ENCODE measurements at places on chromosomes 12 and 14.

GRCh38 chr14:50395448-50395847, 1.2 kb downstream of the CDKL1 start:
- no peak for DNase-seq

GRCh38 chr12:49642370-49642802, 19.0 kb downstream of the PRPF40B start:
- no peak for DNase-seq

DNA sequence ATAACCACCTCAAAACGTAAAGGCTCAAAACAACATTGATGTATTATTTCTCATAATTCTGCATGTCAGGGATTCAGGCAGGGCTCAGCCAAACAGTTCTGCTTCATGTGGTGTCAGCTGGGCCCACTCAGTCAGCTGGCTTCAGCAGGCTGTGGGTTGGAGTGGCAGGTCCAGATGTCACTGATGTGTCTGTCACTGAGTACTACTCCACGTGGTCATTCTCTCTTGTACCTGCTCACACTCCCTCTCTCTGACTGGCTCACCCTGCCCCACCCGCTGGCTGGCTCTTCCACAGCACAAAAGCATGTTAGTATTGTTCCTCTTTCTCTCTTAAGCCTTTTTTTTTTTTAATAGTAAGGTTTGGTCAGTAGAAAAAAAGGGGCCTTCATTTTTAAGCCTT, 182.4 kb downstream of the DICER1 start:
- DNase-seq = no peak

- DNase-seq = no peak
Measured at GRCh38 chr12:114690267-114691135, 6.5 kb upstream of the TBX3 start.

DNA sequence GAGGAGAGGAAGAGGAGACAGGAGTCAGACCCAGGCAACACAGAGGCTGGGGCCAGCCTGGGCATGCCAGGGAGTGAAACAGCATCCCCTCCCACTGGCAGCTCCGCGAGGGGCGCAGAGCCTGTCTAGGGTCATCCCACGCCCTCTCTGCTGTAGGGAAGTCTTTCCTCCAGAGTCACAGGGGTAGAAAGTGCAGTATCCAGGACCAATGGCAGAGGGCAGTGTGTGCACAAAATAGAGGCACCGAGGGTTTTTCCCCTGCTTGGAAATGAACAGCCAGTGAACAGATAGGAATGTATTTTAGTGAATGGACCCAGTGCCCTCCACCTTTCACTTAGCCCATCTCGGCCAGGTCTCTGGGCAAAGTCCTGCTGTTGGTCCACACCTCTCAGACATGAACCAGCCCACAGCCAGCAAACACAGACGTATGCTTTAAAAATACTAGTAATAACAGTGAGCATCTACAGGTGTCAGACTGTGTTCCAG, 9.4 kb upstream of the KRT74 start:
- peak; percentile 65 for DNase-seq

GRCh38 chr12:109606320-109607028, 32.9 kb downstream of the MVK start:
- DNase-seq = no peak

GRCh38 chr12:74751441-74751840, 213.8 kb downstream of the ATXN7L3B start:
- no peak for DNase-seq

DNA sequence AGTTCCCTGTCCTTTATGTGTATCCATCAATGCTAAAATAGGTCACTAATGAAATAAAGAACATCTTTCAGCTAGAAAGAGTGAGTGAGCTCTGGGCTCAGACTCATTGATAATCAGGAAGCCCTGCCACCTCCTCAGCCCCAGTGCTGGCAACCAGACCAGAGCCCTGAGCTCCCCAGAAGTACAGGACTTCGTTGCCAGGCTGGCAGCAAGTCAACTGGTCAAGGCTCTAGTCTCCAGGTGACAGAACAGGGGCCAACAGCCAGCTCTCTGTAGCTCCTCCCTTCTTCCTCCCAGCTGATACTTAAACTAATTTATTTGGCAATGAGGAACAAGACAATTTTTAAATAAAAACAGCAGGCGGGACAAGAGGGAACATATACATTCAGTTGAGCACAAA, 145.3 kb downstream of the EGLN3 start:
- no peak for DNase-seq

DNA sequence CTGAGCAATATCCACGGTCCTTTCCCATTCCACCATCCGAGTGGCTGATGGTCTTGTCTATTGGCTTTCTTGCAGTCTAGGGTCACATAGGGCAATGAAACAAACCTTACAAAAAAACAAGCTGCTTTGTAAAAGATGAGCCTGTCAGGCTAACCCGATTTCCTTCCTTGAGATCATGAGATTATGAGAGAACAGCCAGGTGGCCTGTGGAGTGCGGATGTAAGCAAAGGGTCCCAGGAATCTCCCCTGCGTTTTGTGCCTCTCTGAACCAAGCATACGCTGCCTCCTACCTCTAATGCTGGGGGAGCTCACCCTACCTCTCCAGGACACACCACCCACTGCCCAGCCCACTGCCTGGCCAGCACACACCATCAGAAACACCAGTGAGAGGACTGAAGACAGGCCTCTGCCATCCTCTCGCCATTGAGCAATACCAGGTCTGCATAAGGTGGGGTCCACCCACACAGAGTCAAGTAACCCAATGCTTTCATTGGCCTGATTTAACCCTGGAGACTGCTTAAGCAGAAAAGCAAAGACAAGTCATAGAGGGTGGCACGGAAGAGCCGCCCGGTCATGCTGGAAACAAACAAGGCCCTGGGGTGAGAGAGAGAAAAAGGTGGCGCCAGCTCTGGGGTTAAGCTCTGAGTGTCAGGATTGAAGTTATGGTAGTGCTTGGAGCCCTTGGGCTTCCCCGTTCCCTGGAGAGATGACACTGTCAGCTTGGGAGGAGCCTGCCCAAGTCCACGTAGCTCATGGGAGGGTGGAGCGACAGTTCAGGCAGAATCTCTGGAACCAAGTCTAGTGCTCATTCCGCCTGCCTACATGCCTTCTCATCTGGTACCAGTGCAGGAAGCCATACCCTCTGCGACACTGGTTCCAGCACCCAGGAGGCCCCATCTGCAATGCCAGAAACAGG, 46.6 kb downstream of the CALM1 start:
- no peak for DNase-seq

GRCh38 chr12:1794440-1795090, 25.8 kb upstream of the LRTM2 start:
- no peak for DNase-seq

DNA sequence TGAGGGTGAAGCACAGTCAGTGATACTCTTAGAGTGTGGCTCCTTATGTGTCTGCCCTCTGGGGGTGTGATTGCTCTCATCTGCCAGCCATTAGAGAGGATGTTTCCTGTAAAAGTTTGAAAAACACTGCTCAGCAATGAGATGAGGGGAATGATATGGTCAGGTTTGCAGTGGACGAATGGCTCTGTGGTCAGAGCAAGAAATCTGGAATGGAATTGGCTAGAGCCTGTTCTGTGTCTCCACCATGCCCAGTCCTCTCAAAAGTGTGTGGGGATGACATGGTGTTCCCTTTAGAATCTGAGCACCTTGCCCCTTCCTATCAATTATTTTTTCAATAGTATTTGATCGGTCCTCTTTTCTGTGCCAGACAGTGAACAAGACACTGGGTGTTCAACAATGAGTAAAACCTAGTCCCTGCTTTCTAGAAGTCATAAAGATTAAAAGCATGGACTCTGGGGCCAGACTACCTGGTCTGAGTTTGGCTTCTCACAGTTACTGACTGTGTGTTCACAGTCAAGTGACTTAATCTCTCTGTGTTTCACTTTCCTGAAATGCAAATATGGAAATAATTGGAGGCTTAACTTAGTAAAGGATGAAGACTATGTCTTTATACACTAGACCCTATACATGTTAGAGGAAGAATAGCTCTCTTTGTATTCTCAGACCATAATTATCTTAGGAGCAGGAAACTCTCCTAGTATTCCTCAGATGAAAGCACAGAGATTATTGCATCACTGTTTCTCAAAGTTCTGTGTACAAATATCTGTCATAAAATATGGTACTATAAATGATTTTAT, 1.6 kb downstream of the ACSS3 start:
- DNase-seq = no peak

DNA sequence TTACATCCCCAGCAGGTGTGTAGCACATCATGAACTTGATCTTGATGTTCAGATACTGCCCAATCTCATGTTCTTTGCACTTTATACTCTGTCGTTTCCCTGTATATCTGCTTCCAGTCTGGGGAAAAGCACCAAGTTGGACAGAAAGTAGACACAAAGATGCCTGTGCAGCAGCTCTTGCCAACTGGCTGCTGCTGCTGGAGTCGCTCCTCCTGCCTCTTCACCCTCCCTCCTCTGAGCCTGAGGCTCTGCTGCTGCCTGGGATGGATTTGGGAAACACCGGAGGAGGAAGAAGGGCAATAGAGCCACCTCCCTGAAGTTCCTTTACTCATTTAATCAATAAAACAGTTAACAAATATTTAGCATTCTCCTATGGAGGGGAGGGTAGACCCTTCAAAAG, 32.4 kb downstream of the ADCK1 start:
- DNase-seq = no peak

GRCh38 chr12:112303004-112303403, 79.2 kb downstream of the HECTD4 start:
- peak; percentile 71 for DNase-seq

DNA sequence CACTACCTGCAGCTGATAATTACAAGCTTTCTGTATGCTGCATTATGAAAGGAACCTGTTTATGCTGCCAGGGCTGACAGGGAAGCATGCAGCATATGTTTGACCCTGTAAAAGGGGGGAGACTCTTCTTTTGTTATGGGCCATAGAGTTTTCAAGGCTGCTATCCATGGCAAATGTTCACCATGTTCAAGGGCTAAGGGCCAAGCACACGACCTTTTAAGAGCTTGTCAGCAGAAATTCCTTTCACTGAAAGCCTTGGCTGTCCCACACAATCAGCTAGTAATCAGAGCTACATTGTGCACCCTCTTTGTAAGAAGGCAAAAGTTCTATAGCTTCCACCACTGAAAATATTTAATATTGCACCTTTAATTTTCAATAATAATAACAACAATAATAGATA, 74.2 kb upstream of the MBIP start:
- DNase-seq = no peak

DNA sequence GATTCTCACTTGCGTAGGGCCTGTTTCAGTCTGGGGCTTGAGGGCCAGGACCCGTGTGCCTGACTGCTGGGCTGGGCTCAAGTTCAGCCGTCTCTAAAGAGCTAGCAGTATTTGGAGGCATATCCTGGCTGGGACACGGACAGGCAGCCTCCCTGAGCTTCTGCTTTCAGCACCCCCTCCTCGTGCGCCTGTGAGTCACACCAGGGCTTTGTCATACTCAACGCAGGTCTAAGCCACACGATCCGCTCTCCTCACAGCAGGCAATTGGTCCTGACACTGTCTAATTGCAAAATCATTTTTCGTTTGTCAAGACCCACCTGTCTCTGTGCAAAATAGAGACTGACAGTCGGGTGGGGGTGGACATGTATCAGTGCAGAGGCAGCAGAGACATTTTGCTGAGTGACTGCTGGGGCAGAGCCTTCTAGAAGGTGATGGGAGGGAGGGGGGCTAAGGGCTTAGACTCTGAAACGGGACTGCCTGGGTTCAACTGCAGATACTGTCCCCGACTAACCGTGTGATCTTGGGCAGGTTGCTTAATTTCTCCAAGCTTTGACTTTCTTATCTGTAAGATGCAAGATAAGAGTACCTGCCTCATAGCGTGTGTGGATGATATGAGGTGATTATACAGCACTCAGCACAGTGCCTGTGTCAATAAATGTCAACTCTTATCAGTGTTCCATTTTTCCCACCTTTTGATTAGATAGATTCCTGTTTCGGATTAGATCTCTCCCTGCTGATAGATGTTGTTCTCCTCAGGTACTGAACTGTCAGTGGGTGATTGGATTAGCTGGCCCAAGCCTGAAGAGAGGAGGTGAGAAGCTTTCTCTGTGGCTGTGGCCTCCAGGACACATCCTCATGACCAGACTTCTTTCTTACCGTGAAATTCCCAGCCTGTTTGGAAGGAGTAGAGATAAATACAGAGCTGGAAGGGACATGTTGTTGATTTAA, 53.1 kb downstream of the KCNA1 start:
- DNase-seq = no peak

Data from CD4-positive, alpha-beta T cell treated with Interleukin-2 at 100 ng/mL for 4 hours (primary cell).